ENCODE measurements at places on chromosomes 2 and 18. TPM values are rescaled to one million over a fixed set of nuclear protein-coding genes. Genes with fewer than 3 reads are reported as not detected.

Gene RAX
- total RNA-seq: not detected

Gene ASB3
- total RNA-seq: 16.3 TPM

Gene AGAP1
- not detected for total RNA-seq

Gene SPDYA
- total RNA-seq: 2.1 TPM

- DNase-seq: peak; percentile 18
These were observed at the start of gene B4GALT6 for GRCh38 chr18:31684279-31685096. B4GALT6 (minus strand) TSS chr18:31684581; CDS start chr18:31684426, 155 bp downstream.

- DNase-seq: no peak
These were observed 4.6 kb upstream of the DLX1 start for GRCh38 chr2:172080641-172081220.

GRCh38 chr2:195649629-195650190, 7.3 kb upstream of the SLC39A10 start:
- DNase-seq: no peak

GRCh38 chr2:26582890-26583289, 58.3 kb downstream of the CIB4 start:
- DNase-seq: no peak

- DNase-seq: no peak
These were observed 16.9 kb downstream of the PUM2 start for GRCh38 chr2:20333738-20334137.

GRCh38 chr2:52084759-52085158, 1052.8 kb upstream of the NRXN1 start:
- no peak for DNase-seq

DNA sequence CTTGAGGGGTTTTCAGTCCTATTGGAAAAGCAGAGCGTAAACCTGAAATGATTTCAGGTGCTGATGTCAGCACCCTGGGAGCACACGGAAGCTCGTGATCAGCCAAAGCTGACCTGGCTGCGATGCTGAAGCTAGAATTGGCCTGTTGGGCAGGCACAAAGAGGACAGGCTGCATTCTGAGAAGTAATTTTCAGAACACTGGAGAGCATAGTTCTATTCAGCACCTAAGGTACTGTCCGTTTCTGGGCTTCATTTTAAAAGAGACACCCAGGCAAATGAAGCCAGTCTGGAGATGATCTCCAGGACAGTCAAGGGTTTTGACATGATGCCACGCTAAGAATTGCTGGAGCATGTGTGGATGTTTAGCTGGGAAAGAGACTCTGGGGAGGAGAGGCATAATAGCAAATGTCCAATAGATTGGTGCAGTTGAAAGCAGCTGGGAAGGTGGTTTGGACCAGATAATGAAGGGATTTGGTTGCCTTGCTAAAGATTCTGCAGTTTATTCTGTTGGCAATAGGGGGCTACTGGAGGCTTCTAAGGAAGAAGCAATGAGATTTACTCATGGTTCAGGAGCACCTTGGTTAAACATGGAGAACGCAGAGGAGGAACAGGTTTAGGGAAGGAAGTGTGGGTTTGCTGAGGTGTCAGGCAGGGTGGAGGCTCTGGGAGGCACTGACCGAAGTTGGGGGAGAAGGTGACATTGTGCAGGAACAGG, 86.6 kb downstream of the ACOXL start:
- DNase-seq: no peak

DNA sequence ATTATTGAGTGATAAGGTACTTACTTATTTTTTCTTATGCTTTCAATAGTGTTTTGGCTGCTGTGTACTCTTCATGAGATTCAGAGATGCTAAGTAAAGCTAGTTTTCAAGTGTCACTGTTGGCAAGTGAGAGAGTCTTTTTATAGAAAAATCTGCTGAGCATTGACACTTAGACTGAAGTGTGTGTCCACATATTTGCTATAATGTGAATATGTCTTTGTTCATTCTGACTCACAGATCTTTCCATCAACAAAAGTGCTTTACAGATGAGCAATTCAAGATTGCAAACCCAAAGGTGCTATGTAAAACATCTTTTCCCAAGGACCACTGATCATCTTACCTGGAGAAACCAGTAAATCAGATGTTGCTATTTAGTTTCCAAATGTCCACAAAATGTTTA, 410.6 kb upstream of the FIGN start:
- no peak for DNase-seq

DNA sequence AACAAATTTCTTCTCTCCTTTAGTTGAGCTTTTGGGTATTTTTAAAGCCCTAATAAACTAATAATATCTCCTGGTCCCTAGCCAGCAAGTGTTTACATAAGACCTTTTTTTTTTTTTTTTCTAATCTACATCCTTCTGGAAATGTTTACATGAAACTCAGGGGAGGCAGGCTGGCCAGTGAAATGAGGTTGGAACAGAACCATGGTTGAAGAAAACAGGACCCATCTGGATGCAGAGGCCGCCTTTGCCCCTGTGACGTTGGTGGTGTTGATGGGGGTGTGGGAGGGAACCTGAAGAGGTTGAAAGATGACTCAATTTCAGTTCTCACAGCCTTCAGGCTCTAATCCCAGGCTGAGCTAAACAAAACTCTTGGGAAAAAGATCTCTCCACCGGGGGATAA, 118.5 kb downstream of the NRP2 start:
- DNase-seq: no peak
